ENCODE measurements at places on chromosomes 12 and 14. TPM values are rescaled to one million over a fixed set of nuclear protein-coding genes. Genes with fewer than 3 reads are reported as not detected.

The SELPLG gene
- total RNA-seq = 0.93 TPM

The HCAR1 gene
- 0.33 TPM for total RNA-seq

The TAS2R42 gene
- total RNA-seq = not detected

The DPPA3 gene
- total RNA-seq = not detected

The RNASE2 gene
- not detected for total RNA-seq

The BMAL2 gene
- 1.7 TPM for total RNA-seq

The GALNT6 gene
- total RNA-seq = 0.34 TPM

The CCDC175 gene
- not detected for total RNA-seq

The TEX22 gene
- total RNA-seq = 0.36 TPM

The CELA1 gene
- total RNA-seq = not detected

The NAA30 gene
- 25.4 TPM for total RNA-seq

The KRT3 gene
- total RNA-seq = not detected

The PIANP gene
- total RNA-seq = not detected

The HOXC12 gene
- not detected for total RNA-seq

The ADCY4 gene
- total RNA-seq = 0.36 TPM

The NGB gene
- not detected for total RNA-seq

The SYT1 gene
- under 0.01 TPM for total RNA-seq

The SYNE2 gene
- total RNA-seq = 49.6 TPM

The GDF3 gene
- not detected for total RNA-seq

The VSX2 gene
- total RNA-seq = not detected

The CLEC14A gene
- 0.36 TPM for total RNA-seq

The TRIM9 gene
- total RNA-seq = 4.7 TPM

The SERPINA1 gene
- 0.33 TPM for total RNA-seq

The LIN7A gene
- total RNA-seq = not detected

The RNASE3 gene
- not detected for total RNA-seq

The C12orf54 gene
- total RNA-seq = not detected

The SAMD15 gene
- 3.6 TPM for total RNA-seq

The SOAT2 gene
- not detected for total RNA-seq

The HCFC2 gene
- 11.4 TPM for total RNA-seq

The SCNN1A gene
- under 0.01 TPM for total RNA-seq

The CD4 gene
- total RNA-seq = 1.1 TPM

The PRH2 gene
- not detected for total RNA-seq

The IGFBP6 gene
- total RNA-seq = 0.77 TPM

The STAC3 gene
- total RNA-seq = 0.69 TPM

The DEPDC4 gene
- total RNA-seq = 2.0 TPM

The TSHR gene
- total RNA-seq = not detected

The DHRS2 gene
- total RNA-seq = not detected

The P3H3 gene
- total RNA-seq = 23.8 TPM

The GLIPR1L1 gene
- total RNA-seq = not detected

The RNASE1 gene
- total RNA-seq = not detected

The TAPBPL gene
- total RNA-seq = 7.3 TPM

The TOMM20L gene
- total RNA-seq = not detected

The MYBPC1 gene
- total RNA-seq = not detected

The IQSEC3 gene
- under 0.01 TPM for total RNA-seq

The ADAM20 gene
- 0.69 TPM for total RNA-seq

All from melanocyte of skin (primary cell).